MV-4-11 (cell line): ENCODE measurements at places on chromosomes 2 and 18.

DNA sequence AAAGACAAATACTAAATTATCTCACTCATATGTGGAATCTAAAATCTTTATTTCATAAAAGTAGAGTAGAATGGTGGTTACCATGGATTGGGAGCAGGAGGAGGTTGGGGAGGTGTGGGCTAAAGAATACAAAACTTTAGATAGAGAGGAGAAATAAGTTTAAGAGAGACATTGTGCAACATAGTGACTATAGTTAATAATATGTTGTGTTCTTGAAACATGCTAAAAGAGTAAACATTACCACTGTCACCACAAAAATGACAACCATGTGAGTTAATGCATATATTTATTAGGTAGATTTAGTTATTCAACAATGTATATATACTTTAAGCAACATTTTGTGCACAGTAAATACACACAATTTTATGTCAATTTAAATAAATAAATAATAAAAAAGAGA, 128.5 kb upstream of the COL3A1 start:
- DNase-seq = no peak

DNA sequence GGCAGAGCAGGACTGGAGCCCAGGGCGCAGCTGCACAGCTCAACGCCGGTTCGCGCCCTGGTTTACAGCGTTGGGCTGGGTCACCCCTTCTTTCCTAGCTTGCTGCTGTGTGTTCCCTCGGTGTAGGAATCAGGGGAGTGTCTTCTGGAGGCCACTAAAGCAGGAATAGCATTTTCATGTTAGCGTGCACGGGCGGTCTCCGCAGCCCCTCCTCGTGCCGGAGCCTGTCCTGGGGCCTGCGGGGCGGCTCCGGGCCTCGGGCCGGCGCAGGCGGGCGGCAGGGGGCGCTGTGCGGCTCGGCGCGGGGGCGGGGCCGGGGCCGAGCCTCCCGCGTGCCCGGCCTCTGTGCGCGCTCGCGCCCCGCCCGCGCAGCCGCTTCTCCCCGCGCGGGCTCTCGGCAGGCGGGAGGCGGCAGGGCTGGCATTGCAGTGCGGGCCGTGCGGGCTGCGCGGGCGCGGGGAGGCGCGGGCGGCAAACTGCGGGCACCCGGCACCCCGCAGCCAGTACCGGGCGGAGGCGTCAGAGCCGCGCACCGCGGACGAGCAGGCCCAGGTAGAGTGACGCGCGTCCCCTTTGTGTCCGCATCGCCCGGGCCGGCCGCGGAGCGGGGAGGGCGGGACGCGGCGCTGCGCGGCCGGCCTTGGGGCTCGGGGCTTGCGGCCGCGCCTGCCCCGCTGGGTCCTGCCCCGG, at the start of gene RNF144A:
TSS of gene RNF144A (plus strand) at position 342 of the 690 bp plus-strand sequence. CDS start 79,515 bp downstream, outside the sequence.
- DNase-seq = peak; percentile 34

DNA sequence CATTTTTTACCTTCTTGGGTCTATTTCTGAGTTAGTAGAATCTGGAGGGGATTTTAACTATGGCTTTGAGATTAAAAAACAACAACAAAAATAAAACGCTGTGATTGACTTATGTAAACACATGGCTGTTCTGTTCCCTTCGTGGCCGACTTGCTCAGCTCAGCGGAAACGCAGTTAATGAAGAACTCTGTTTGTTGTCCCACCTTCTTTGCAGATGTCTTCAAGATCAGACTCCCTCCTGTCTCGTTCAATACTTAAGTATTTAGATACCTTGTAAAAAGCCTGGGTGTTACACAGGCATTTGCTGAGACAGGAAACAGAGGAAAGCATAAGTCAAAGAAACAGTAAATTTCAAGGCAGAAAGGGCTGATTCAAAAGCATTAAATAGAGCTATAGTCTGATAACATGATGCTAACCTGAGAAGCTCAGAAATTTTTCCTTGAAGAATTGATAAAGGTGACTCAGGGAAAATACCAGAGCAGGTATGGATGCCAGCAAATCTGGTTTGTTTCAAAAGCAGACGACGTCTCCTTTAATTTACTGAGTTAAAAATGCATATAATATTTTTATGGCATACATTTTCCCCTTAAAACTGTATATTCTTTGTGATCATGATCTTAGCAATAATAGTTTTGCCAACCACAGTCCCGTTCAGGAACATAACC, 21.7 kb upstream of the POLI start:
- DNase-seq = no peak

GRCh38 chr18:49610022-49610445, 48.2 kb downstream of the LIPG start:
- no peak for DNase-seq

DNA sequence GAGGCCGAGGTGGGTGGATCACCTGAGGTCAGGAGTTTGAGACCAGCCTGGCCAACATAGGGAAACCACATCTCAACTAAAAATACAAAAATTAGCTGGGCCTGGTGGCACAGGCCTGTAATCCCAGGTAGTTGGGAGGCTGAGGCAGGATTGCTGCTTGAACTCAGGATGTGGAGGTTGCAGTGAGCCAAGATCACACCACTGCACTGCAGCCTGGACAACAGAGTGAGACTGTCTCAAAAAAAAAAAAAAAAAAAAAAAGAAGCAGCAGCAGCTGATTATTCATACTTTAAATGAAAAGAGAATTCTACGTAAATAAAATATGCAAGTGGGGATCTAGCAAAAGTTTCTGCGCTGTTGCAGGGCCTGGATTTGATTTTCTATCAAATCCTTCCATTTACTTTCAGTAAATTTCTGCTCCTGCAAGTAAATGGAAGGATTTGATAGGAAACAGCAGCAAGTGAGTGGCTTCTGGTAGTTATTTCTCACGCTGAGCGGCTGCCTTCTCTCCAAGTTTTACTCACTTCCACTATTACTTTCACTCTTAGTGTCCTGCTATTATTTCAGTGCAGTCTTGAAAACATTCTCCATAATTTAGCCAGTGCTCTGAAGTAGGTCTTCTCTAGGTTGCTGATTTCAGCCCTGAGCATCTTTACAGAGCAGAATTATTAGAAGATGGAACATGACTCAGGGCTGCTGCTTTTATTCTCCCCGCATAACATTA, 68.4 kb downstream of the SLC16A14 start:
- DNase-seq = peak; percentile 61

GRCh38 chr2:237379636-237380035, 34.3 kb downstream of the COL6A3 start:
- DNase-seq = no peak
